Activated CD4-positive, alpha-beta T cell treated with anti-CD3 and anti-CD28 coated beads, Interleukin-2, amount 10 ng/mL, durations not matched to agents 24 days and 14 days (primary cell): ENCODE measurements at places on chromosomes 12 and 14. TPM values are rescaled to one million over a fixed set of nuclear protein-coding genes. Genes with fewer than 3 reads are reported as not detected.
A peak's percentile ranks its signal among the peaks of the same experiment; 100 is the strongest.

KIF5A gene
- 1.8 and 2.4 TPM in 2 replicates for total RNA-seq

DNA sequence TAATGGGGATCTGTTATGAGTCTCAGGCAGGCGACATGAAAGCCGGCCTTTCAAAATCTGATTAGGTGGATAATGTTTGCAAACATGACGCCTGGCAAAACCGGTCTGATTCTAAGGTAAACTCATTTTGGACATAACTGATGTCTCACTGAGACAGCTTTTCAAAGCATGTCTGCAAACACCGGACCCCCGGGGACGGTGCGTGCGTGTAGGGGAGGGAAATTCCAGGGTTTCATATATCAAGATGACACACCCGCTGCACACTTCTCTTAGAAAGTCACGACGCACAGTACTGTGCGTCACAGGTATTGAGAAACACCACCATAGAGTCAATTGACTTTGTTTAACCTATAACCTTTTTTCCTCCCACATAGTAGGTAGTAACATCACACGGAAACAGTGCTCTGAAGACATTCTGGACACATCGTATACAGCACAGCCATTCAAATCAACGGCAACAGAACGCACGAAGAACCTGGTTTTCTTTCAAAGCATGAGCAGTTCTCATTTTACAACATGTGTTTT lies 43.9 kb upstream of the TESC start:
- H3K27me3 ChIP-seq = no peaks in the 10 kb centered on the region
- H3K4me1 ChIP-seq = peaks cover 6% of the 10 kb centered on the region
- H3K4me3 ChIP-seq = no peak overlapping the region
- no peak for DNase-seq

DNA sequence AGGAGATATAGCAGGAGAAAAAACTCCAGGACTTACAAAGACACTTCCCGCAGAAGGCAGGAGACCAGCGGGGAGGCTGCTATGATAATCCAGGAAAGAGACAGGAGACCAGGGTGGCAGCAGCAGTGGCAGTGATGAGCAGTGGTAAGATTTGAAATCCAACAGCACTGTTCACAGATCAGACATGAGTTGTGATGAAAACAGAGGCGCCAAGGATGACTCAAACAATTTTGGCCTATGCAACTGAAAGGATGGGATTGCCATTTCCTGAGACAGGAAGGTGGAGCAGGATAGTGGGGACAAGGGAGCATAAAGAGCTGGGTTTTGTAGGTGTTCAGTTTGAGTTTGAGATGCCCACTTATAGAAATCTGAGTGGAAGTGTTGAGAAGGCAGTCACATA lies 108.6 kb upstream of the DYRK2 start:
- H3K27ac ChIP-seq = no peak overlapping the region
- H3K4me1 ChIP-seq = peaks cover 5% of the 10 kb centered on the region
- no peak overlapping the region for H3K4me3 ChIP-seq
- no peaks in the 10 kb centered on the region for H3K36me3 ChIP-seq
- no peak for DNase-seq

ACSM4 gene
- total RNA-seq = not detected in 2 replicates

DNA sequence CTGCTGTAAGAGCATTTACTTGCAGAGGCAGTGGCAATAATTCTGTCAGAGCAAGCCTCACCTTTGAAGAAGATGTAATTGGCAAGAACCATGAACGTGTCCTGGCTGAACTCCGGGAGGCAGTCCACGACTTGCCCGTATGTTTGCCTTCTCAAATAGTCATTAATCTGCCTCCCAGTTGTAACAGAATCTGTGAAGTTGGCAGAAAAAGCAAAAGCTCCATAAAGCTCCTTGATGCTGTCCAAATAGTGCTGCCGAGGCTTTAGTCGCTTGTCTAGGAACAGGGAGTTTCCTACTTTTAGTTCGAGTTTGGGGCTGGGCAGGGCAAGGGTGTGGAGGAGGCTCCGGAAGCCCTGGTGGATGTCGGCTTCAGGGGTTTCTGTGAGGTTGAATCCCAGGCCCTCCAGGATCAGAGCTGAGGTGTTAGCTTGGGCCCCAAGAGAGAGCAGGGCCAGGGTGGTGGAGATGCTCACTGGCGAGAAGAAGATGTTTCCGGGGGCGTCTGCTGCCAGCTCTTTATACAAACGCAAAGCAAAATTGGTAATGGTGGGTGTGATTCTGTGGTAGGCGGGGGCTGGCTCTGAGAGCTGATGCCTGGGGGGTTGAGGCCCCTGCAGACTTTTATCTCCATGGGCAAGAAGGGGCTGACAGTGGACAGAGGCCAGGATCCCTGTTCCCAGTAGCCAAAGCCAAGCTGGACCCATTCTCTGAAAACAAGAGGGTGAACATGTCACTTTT lies 4.4 kb downstream of the SERPINA11 start:
- no peak overlapping the region for H3K4me3 ChIP-seq
- no peaks in the 10 kb centered on the region for H3K4me1 ChIP-seq
- DNase-seq = no peak
- H3K27me3 ChIP-seq = peaks cover 17% of the 10 kb centered on the region
- no peak overlapping the region for H3K27ac ChIP-seq

DNA sequence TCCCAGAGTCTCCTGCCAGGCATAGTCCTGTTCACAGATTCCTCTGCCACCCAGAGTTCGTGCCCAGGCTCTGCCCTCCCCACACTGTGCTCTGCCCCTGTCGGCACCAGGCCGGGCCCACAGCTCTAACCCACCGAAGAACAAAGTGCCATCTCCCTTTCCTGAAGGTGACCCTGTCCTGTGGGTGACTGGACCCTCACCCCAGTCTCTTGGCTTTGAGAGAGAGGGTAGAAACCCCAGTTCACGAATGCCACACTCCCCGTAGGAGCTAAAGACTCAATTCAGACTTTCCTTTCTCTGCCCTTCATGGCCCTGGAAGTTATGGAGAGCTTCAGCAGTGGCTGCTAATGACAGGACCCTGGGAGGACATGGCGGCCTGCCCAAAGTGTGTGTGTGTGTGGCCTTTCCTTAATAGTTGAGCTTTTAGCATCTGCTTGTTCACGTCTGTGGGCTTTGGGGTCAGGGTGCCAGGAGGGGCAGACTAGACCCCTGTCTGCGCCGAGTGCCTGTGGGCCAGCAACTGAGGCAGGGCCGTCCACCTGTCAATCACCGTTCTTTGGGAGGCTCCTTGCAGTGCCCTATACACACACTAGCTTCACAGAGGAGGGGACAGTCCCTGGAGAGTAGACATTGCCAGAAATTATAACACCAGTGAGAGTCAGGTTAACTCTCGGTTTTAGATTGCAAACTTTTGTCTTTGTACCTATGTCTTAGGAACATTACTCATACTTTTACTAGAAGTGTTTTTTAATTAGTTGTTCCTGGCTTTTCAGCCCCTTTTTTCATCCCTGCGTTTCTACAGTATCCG lies 84.6 kb upstream of the DYNC1H1 start:
- peak overlapping the region; percentile 28 for H3K4me3 ChIP-seq
- H3K27ac ChIP-seq = peak overlapping the region; percentile 87
- H3K4me1 ChIP-seq = peaks cover 54% of the 10 kb centered on the region
- peaks cover 56% of the 10 kb centered on the region for H3K36me3 ChIP-seq
- no peaks in the 10 kb centered on the region for H3K27me3 ChIP-seq
